Ovary (tissue), 10 donors: ENCODE measurements at places on chromosomes 5 and 9. TPM values are rescaled to one million over a fixed set of nuclear protein-coding genes. Genes with fewer than 3 reads are reported as not detected.

The MOB3B gene
- total RNA-seq = 28.1 TPM

The DCTN3 gene
- total RNA-seq = 98.8 TPM

GRCh38 chr5:131986161-131986912 lies 25.1 kb downstream of the ACSL6 start:
- no peak overlapping the region for H3K4me3 ChIP-seq
- H3K27ac ChIP-seq = no peak overlapping the region
- H3K4me1 ChIP-seq = no peaks in the 10 kb centered on the region
- no peaks in the 10 kb centered on the region for H3K27me3 ChIP-seq
- H3K36me3 ChIP-seq = no peaks in the 10 kb centered on the region
- DNase-seq = no peak

- no peak overlapping the region for H3K27ac ChIP-seq
- no peak for DNase-seq
- no peaks in the 10 kb centered on the region for H3K27me3 ChIP-seq
- H3K36me3 ChIP-seq = no peaks in the 10 kb centered on the region
- no peak overlapping the region for H3K4me3 ChIP-seq
- no peaks in the 10 kb centered on the region for H3K4me1 ChIP-seq
Measured at GRCh38 chr5:13207112-13207511, 737.4 kb downstream of the DNAH5 start.

DNA sequence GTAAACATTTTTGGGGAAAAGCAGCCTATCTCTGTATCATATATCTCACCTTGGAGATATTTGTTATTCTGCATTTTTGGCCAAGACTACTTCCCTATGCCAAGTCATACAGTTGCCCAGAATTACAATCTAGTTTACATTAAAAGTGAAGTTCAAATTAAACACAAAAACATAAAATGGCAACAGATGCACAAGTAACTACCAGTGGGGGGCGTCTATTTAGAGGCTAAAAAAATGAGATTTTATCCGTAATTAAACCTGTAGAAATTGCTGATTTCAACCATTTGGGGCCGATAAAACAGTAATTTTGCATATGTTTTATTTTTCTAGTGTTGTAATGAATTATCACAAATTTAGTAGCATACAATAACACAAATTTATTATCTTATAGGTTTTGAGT lies 787.1 kb upstream of the CHD1 start:
- no peak for DNase-seq
- H3K4me3 ChIP-seq = no peak overlapping the region
- H3K4me1 ChIP-seq = no peaks in the 10 kb centered on the region
- H3K36me3 ChIP-seq = no peaks in the 10 kb centered on the region

DNA sequence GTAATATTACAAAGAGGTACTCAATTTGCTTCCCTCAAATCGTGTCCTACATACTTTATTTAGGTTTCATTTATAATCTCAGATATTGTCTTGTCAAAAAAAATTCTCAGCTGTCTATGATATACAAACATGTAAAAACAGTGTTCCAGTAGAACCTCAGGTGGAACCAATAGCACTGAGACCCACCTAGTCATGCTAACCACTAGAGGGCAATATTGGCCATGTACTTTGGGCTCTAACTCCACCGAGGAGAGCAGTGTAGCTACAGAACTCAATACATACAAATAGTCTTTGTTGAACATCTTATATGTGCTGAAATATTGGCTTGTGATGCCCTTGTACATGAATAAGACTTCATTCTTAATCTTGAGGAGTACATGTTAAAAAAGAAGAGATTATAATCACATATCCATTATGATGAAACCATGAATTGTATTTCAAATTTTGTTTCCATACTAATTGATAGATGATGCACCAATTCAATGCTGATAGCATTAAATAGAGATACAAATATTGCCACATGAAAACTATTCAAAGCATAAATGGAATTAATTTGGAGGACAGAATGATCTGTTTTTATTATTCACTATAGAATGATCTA lies 71.2 kb upstream of the CNTLN start:
- no peak for DNase-seq
- no peaks in the 10 kb centered on the region for H3K27me3 ChIP-seq
- no peaks in the 10 kb centered on the region for H3K4me1 ChIP-seq

- H3K4me1 ChIP-seq = no peaks in the 10 kb centered on the region
- no peak overlapping the region for H3K4me3 ChIP-seq
- no peaks in the 10 kb centered on the region for H3K27me3 ChIP-seq
- H3K27ac ChIP-seq = no peak overlapping the region
- DNase-seq = no peak
Measured at GRCh38 chr5:76221311-76221710, 138.1 kb downstream of the SV2C start.

The NSD1 gene
- total RNA-seq = 29.6 TPM
